ENCODE measurements at places on chromosomes 2 and 18.

DNA sequence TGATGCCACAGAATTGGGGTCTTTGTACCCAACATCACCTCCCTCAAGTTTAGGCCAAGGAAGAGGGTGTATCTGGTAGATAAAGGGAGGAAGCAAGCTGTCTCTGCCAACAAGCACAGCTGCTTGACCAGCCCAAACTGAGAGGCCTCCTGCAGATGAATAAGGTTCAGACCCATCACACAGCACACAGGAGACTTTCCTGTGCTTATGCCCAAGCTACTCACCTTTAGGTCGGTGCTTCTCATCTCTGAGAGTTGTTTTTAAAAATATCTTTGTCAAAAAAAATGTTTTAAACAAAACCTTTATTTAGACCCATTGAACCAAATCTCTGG, 24.7 kb upstream of the SP3 start:
- DNase-seq: no peak

- DNase-seq: no peak
Observed at GRCh38 chr2:24110660-24111303, 12.4 kb downstream of the PFN4 start.

DNA sequence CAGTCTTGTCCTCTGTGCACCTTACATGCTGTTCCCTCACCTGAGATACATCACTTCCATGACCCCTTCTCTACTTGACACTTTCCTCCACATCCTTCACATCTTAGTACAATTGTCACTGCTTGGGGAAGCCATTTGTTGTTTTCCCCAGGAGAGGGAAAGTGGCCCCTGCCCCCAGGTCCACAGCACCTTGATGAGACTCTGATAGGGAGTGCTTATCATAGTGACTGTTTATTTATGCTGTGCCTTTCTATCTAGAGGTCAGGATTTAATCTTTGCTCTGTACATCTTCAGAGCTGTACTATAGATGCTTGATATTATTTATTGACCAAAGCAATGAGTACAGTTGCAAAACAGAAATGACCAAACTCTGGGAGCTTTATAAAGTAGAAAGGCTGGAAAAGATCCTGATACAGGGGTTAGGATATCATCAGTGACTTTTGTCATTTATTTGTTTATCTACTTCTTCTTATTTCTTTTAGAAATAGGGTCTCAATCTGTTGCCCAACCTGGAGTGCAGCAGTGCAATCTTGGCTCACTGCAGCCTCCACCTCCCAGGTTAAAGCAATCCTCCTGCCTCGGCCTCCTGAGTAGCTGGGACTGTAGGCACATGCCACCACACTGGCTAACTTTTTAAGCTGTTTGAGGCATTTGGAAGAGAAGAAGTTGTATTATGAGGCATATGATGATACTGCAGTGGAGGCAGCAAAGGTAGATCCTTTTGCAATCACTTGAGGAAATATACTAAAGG, 94.2 kb downstream of the MEIS1 start:
- no peak for DNase-seq

GRCh38 chr2:242056785-242057184, 187.3 kb downstream of the RTP5 start:
- no peak for DNase-seq

DNA sequence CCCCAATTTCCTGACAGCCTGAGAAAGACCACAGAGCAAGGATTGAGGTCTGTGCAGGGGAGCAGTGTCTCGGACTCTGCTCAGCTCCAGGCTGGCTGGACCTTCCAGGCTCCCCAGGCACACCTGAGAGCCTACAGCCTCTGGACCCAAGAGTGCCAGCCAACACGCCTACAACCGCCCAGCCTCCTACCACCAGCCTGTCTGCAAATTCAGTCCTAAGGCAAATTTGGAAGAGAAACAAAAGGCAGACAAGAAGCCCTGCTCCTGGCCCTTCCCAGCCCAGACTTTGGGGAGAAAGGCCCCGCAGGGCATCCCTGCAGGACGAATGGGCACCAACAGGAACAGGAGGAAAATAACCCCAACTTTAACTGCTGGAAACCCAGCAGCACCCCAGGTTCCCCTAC, 1.9 kb downstream of the HS6ST1 start:
- DNase-seq: no peak

DNA sequence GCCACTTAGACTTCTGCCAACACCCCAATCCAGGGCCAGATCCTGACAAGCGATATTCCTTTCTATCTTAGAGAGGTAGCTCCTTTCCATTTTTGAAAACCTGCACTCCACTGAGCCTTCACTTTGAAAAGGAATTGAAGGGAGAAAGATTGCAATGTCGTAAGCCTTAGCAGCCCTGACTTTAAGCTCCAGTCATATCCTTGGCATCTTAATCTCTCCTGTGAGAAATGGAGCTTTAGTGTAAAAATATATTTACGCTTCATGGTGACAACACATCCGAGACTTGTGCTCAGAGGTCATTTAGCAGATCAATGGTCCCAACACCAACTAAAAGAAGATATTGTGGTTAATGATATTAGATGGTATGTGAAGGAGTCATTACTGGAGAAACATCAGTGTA, 235.8 kb upstream of the MEX3C start:
- no peak for DNase-seq

GRCh38 chr2:200356857-200357384, 50.4 kb downstream of the SPATS2L start:
- DNase-seq: no peak
